Esophagus squamous epithelium (tissue), 5 donors: ENCODE measurements at places on chromosomes 6 and 20.

- no peak for DNase-seq
These were observed 2.0 kb upstream of the LGSN start for GRCh38 chr6:63321821-63322220.

- no peak for DNase-seq
These were observed 49.6 kb downstream of the CD24 start for GRCh38 chr6:106924694-106925523.

DNA sequence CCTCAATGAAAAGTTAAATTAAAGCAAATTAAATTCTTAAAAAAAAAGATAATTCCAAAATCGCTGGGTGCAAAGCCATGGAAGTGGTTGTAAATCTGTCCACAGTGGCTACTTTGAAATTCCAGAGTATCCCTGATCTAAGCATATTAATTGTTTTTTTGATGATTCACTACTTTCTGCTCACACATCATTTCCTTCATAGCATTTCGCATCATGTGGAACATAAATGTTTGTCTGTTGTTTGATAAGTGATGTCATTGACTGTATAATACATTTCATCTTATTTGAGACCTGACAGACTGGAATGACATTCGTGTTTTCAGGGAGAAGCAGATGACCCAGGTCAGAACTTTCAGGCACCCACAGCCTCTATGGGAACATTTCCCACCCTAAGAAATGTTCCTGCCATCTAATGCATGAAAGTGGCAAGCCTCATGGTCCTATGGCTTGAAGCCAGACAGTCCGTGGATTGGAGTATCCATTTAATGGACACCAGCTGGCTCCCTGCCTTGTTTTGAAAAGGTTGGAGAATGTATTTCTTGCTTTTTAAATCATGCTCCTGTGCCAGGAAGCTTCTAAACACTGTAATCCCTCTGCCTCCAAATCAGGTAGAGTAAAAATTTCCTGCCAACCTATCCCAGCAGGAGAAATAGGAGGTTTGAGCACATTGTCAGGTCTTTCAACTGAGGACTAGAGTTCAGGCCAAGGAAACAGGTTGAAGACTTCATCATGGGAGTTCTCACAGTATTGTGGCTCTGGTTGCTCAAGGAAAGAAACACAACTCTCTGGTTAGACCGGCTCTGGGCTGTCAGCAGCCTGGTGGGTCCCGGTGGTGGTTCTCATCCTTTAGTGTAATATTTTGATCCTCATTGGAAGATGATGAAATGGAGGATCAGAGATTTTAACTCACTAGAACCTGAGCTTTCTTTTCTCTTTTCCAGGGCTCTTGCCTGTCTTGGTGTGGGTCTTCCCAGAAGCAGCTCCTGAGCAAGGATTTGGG lies 157.9 kb downstream of the SLC24A3 start:
- no peak for DNase-seq

DNA sequence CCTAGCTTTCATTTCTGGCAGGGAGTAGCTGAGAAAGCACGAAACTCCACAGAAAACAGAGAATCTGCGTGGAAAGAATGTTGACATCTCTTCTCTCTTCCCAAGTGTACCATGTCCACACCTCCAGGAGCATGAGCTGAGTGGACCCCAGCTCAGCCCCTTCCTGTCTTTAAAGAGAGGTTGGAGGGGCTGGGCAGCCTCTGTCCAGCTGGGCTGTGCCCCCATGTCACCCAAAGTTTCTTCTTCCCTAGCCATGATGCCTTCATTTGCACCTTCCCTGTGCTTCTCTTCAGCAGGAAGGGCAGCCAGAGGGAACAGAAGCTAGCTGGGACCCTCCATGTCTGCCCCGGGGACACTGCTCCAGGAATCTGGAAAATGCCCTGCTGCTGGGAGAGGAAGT lies 655.0 kb upstream of the DEFB115 start:
- DNase-seq: no peak

GRCh38 chr20:38937978-38938473 lies 11.8 kb downstream of the FAM83D start:
- DNase-seq: no peak

- no peak for DNase-seq
These were observed 38.9 kb downstream of the PIGU start for GRCh38 chr20:34638039-34638292.

GRCh38 chr20:20010639-20011500 lies 6.3 kb upstream of the NAA20 start:
- no peak for DNase-seq

GRCh38 chr6:85997206-85997605 lies 354.5 kb upstream of the SYNCRIP start:
- DNase-seq: no peak

DNA sequence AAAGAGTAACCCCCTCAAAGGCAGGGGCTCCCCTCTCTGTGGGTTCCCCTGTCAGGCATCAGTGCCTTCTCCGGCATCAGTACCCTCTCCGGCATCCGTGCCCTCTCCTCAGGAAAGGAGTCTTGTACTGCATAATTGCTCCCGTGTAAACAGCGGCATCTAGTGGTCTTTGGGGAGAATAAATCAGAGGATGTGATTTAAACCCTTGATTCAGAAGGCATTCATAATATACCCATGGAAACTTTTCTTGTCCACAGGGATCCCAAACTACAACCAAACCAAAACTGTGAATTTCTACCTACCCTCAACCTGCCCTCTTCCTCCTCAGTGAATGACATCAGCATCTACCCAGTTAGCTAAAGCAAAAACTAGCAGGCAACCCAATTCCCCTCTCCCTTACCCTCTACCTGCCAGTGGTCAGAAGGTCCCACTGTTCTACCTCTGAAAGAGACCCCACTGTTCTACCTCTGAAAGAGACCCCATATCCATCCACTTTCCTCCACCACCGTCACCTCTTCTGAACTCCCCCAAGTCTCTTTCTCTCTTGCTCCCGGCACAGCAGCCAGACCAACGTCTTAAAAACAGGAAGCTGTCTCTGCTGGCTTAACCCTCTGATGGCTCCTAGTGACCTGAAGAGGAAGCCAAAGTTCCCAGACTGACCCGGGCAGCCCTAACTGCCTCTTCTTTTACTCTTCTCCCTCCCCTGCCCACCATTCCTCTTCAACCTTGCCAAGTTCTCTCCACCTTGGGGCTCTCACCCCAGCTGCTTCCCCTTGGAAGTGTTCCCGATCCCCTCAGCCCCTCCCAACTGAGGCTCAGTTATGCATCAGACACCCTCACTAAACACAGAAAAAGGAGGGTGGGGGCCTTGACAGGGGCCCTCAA lies 27.2 kb downstream of the UBE2V1 start:
- no peak for DNase-seq

DNA sequence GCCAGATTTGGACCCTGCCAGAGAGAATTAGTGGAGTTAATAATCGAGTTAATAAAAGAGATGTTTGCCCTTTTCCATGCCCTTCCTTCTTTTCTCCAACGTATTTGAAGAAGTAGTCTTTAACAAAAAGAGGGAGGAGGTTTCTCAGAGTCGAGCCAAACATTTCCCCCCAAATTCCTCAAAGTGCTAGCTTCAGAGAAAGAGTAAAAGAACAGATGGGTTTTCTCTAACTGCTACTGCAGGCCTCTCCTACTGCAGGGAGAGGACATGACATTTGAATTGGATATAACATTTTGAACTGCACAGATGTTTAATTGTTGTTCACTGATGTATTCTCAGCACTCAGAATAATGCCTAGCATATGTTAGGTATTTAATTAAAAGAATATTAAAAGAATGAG lies 25.5 kb downstream of the RWDD2A start:
- DNase-seq: no peak

DNA sequence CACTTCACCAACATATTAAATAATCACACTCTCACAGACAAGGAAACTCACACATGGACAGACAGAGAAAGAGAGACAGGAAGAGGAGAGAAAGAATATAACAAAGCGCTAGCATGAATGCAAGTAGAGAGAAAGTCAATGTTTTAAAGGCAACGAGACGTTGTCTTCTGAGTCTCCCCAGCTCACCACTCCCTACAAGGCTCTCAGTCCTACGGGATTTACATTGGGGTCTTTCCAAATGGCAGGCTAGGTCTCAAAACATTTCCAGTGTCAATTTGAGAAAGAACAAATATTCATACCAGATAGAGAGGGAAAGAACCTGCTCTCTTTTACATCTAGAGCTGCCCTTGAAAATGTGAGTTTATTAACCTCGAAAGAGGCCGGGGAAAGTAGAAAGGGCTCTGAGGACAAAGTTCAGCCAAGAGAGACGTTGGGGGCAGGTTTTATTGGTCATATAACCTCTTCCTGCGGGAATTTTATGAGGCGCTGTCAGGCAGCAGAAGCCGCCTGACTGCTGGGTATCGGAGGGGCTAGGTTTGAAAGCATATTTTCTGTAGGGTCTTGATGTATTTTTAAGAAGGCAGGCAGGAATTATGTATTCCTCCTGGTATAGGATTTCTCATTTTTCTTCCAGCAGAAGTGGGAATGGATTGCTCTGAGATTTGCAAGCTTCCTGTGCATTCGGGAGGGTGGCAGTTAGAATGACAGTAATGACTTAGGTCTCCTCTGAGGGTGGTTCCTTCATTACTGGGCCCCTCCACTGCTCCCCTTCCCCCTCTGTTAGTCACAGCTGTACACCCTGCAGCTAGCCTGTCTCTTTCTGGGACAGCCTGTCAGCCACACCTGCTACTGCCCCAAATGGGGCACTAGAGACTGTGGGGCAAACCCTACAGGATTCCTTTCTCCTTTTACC lies 34.4 kb upstream of the KIF16B start:
- DNase-seq: no peak

DNA sequence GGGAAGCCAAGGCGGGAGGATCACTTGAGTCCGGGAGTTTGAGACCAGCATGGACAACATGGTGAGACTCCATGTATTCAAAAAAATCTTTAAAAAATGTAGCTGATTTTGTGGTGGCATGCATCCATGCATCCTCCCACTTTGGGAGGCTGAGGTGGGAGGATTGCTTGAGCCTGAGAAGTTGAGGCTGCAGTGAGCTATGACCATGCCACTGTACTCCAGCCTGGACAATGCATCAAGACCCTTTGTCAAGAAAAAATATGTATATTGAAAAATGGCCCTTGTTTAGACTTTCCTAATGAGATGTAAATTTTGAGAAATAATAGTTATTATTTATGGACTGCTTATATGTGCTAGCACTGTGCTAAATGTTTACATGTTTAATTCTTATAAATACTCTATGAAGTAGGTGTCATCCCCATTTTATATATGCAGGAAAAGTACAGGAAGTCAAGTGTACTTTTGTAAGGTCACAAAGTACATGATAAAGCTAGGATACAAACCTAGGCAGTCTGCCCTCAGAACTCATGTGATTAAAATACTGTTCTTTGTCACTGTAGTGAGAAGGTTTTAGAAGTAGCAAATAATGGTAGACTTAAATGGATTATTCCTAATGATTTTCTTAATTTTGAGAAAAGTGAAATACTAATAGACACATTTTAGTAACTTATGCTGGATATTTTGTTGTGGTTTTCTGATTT lies 58.8 kb downstream of the ITCH start:
- no peak for DNase-seq

DNA sequence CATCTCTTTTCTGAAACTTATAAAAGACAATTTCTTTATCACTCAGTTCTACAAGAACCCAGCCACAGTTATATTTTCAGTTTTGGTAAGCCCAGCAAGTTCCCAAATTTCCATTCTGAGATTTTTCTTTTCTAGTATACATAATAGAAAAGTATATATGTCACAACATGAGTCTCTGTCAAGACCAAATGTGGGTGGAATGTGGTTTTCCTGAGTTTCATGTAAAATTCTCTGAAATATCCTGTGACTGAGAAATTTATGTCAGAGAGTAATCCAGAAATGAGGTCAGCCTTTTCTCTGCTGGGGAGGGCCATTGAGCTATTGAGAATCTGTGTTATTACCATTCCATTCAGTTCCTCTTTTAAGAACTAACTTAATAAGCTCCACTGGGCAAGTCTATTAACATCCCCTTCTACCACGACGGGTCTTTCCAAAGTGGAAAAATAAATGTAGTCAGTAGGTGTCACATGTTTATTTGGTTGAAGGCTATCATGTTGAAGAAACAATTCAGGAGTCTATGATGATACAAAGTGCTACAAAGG lies 100.7 kb upstream of the HMGN3 start:
- DNase-seq: no peak

DNA sequence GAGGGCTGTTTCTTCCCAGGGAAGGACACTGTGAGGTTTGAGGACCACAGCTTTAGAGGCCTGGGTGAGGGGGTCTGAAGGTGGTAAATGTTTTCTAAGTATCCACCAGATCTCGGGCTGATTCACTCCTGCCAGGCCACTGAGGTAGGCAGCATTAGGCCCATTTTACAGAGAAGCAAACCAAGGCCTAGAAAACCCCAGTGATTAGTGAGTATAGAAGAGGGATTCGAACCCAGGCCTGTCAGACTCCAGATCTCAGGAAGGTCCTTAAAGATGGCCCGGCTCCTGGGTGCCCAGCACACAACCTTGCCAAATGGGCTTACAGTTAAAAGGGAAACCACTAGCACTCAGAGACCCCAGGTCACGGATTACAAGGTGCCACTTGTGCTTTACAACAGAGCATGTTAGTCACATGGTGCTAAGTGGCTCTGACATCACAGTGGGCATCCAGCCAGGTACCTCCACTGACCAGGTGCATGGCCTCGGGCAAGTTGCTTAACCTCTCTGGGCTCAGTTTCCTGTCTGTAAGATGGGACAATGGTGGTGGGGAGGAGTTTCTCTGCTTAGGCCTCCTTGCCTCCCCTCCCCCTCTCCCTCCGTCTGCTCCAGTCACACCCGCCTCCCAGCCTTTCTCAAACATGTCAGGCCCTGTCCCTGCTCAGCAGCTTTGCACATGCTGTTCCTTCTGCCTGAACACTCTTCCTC lies 18.8 kb upstream of the SIRPA start:
- DNase-seq: no peak
